BJ (cell line): ENCODE measurements at places on chromosomes 6 and 20.

GRCh38 chr6:121260651-121261102, 73.6 kb downstream of the TBC1D32 start:
- no peak for DNase-seq

DNA sequence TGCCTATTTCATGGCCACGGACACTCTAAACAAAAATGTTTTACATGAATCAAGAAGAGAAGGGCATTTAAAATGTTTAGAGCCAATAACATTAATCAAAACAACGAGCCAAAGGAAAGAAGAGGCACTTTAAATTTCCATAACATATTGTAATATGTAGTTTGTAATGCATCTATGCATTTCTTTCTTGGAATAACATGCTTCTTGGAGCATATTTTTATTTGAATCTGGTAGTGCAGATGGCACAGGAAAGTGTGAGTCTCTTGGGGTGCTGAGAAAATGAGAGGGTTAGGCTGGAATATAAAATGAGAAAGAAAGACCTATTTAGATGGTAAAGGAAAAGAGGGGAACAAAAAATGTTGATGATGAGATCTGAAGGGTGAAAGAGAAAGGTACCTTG, 305.4 kb downstream of the BTBD3 start:
- DNase-seq, result no peak

GRCh38 chr20:39849664-39850063, 839.4 kb downstream of the MAFB start:
- DNase-seq, result peak; percentile 78

- no peak for DNase-seq
These were observed 106.0 kb downstream of the EDN3 start for GRCh38 chr20:59406446-59406845.

DNA sequence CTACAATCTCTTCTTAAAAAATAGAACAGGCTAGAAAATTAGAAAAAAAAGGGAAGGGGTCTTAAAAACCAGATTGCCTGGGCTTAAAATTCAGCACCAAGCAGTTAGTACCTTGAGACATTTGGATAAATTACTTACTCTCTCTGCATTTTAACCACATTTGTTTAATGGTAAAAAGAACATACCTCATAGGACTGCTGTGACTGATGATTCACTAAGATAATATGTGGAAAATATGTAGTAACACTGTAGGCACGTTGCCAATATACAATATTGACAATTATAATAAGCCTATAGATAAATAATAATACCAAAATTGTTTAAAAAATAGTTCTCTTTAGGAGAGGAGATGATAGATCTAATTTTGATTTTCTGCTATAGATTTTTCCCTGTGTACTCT, 750.4 kb downstream of the TENT5A start:
- DNase-seq, result no peak

- no peak for DNase-seq
These were observed 766 bp downstream of the SLC16A10 start for GRCh38 chr6:111087871-111088667.

DNA sequence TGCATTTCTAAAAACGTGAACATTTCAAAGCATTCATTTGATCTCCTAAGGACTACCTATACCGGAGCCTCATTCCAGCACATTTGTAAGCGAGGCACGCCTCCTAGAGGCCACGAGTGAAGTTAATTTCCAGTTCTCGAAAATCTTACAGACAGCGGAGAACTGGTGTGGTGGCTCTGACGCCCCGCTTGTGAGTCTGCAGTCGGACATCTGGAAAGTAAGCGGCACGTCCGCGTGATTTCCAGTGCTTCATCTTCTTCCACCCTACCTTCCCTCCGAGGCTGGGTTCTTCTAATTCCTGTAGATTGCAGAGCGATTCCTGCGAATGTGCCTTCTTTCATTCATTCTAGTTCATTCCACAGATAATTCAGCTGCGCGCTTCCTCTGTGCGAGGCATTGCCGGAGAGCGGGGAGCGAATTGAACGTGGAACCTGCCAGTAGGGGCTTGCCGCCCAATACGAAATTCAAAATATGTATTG, 810 bp upstream of the PRIM2 start:
- DNase-seq, result peak; percentile 60

DNA sequence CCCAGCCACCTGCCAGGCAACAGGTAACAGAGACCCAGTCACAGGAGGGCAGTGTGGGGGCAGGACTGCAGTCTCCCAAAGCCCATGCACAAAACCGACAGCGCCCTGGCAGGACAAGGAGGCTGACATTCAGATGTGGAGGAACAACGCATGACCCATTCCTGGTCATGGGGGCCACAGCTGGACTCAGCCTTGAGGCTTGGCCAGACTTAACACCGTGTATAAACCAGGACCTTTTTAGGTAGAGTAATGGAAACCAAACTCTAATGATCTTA, 8.1 kb downstream of the GFRA4 start:
- DNase-seq, result no peak
